ENCODE measurements at places on chromosomes 7 and 10.

GRCh38 chr10:47300429-47300931 lies 483 bp downstream of the GDF10 start:
- no peak for DNase-seq

DNA sequence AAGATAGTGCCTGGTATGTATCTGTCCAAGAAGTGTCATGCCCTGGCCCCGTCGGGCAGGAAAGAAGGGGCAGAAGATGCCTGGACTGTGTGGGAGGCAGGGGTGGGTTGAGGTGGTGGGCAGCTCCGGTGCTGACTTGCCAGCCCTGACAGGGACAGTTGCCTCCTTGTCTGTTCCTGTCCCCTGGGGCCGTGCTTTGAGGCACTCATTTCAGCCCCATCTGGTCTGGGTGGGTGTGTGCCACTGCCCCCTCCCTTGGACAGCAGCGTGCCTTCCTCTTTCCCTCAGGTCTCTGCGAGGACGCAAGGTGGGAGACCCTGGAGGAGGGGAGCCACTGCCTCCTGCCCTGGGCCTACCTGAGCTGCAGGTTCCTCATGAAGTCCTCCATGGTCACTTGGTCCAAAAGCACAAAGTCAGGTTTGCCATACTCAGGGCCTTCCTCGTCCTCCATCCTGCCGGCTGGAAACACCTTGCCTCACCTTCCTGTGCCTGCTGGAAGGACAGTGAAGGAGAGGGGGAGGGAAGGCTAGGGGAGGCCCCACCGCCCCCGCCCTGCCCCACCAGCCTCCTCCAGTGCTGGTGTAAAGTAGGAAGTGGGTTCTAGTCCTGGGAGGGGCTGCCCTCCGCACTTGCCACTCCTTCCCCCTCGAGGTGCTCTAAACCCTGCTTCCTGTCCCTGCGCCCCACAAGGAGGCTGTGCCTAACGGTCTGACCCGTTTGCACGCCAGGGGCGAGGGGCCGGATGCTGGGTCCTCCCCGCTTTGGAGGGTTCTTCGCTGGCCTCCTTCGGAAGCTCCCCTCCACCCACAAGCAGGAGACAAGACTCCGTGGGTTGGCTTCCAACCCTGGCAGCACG lies at the start of gene MYO1G:
Gene MYO1G, minus strand, starts transcription at position 505 of the 856 bp plus-strand sequence. Its CDS starts 54 bp downstream, at position 451.
- no peak for DNase-seq

DNA sequence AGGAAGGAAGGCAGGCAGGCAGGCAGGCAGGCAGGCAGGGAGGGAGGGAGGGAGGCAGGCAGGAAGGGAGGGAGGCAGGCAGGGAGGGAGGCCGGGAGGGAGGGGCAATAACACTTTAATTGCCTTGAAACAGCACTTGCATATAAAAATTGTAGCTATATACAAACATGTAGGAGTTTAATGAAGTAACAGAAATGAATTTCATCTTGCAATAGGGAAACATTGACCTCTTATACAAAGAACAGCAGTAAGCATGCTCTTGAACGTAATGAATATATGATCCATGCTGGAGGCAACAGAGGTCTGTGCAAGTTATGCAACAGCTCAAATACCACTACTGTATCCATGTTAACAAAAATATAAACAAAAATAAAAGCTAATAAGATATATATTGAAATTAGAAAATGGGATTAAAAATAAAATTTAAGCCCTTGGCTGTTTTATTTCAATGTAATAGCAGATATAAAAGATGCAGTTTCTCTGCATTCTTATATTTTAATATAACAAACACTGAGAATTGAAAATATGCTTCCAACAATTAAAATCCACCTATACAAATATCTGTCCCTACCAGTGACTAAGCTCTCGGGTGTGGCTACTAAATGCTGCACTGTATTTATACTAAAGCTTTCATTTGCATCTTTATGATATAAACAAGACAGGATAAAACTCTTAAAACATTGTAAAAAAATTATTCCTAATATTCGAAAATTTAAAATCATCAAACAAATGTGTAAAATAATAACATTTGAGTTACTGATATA lies 50.3 kb downstream of the CACNA2D1 start:
- no peak for DNase-seq

GRCh38 chr7:108669958-108670357 lies 100.3 kb downstream of the DNAJB9 start:
- DNase-seq, result no peak

DNA sequence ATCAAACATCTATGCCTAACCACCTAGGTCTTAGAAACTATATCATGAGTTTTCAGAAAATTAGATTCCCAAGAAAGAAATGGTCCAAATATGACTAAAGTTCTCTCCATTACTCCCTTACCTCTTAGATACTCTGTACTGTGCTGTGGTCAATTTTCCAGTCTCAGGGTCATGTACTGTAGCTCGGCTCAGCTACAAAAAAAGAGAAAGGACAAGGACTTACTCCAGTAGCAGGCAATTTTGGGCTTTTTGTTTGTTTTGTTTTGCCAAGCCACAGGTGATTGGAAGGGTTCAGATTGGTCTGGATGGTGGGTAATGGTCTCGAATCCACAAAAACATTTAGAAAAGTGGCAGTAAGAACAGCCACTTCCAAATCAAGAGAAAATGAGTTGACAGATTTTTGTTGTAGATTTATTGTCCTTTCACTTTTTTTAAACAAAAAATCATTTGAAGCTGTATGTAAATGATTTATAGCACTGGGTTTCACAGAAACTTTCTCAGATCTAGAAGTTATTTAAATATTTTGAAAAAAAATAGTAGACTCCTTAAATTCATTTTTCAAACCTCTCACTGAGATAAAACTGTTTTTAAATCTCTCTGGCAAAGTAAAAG lies 52.8 kb downstream of the P4HA1 start:
- DNase-seq, result no peak

DNA sequence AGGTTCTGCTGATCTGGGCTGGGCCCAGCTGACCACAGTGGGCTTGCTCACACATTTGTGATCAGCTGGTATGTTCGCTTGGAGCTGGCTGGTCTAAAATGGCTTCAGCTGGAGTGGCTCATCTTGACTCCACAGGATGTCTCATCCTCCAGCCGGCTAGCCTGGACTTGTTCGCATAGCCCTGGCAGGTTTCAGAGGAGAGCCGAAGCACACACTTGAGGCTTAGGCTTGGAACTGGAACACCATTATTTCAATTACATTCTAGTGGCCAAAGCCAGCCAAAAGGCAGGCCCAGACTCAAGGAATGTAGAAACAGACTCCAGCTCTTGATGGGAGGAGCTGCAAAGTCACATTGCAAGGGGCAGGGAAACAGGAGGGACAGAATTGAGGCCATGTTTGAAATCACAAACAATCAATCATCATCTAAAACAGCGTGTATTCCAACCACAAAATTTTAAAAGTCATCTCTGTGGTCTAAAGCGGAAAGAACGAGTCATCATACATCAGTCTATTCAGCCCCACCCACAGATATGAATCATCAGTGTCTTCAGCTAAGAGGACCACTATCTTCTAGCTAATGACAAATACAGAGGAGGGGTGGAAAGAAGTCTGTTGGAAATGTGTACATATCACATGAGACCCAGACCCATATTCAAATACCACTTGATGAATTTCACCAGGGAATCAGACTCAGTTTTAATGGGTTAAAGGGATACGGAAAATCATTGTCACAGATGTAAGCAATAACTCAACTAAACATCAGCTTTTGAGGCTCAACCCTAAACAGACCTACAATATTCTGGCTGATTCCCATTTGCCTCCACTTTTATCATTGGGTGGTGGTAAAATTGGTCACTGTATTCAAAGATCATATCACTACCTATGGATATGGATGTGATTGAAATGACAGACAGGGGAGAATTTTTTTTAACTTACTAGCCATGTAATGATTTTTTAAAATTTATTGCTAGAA lies 139.0 kb upstream of the MKLN1 start:
- no peak for DNase-seq

DNA sequence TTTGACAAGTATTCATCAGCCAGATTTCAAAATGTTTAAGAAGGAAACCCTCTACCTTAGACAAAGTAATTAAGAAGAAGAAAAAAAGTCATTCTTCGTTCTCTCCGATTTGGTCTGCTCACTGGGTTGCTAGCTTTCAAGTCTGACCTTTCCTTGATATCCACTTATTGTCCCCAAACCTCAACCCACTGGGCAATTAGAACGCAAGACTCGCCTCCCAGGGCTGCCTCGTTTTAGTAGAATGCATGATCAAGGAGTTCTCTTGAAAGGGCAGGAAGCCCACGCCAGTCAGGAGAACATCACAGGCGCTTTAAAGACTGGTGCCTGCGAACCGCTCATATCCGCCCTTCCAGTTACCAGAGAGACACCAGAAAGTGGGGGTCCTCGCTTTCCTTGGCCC lies 637.7 kb downstream of the PARD3 start:
- no peak for DNase-seq

DNA sequence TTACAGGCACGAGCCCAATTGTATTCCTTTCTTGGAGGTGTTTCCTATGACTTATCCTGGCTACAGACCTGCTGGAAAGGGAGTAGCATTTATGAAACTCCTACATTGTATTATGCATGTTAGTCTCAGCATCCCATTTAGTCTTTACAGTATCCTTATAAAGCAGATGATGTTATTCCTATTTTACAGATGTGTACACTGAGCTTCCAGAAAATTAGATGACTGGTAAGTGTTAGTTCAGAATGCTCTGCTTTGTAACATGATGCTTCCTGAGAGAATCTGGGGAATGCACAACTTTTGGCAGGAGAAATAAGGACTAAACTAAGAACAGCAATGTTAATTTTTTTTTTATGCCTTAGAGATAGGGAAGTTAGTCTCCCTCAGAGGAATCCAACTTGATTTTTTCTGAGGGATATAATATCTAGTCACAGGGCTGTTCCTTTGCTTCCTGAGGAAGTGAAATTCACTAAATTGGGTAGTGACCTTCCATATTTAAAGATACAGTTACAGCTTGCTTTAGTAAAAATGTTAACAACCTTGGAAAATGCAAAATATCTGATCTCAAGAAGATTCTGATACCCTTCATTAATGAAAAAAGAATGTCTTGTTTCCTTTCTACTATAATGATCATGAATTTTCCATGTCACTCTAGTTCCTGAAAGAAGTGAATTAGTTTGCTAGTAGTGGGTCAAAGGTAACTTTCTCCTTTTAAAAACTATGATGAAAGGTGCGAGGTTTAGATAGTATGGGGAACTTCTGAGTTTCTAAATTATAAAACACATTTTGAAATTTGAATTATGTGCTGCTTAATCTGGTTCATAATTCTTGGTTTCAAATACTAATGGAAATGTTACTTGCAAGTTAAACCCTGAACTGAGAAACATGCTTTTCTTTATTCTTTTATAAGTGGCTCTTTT lies 194.0 kb upstream of the PRPS1L1 start:
- DNase-seq, result no peak

- no peak for DNase-seq
Observed at GRCh38 chr7:18224138-18224537, 196.5 kb upstream of the PRPS1L1 start.

DNA sequence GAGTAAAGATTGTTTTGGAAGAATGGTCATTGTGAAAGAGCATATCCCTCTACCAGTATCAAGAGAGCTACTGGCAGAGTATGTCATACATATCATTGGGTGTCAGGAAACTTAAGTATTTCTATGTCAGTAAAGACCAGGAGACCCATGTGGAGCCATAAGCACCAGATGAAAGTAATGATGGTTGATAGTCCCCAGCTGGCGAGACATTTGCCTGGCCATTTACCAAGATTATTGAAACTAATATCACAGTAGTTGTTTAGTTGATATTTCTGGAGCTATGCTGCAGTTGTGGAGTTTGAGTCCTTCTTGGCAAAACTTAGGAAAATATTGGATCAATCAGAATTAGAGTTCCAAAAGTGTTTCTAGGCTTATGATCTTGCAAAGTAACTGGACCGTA lies 114.8 kb downstream of the SNX10 start:
- DNase-seq, result no peak

DNA sequence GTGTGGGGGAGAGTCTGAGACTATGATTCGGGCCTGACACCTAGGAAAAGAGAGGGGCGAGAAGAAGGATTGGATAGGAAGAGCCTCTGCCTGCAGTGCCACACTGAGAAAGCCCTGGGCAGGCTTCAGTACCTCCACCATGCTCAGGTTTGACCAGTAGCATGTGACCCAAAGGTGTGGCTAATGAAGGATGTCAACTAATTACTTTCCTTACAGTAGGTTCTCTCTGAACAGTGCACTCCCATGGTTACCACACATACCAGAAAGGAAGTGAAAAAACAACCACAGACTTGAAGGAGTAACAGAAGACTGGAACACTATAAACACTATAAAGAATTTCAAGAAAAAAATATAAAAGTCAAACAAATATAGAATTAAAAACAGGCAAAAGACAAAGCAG lies 46.2 kb downstream of the SEM1 start:
- DNase-seq, result no peak

- DNase-seq, result no peak
Observed at GRCh38 chr7:120794106-120794729, 63.7 kb downstream of the TSPAN12 start.

- peak; percentile 65 for DNase-seq
Observed at GRCh38 chr10:98414932-98415730, at the start of gene PYROXD2. Gene PYROXD2 (minus strand): TSS chr10:98415182. CDS start chr10:98415135, 47 bp downstream.

- peak; percentile 5 for DNase-seq
Observed at GRCh38 chr7:138000081-138000701, 1.7 kb downstream of the CREB3L2 start.

- no peak for DNase-seq
Observed at GRCh38 chr7:98362517-98362916, 38.4 kb downstream of the BAIAP2L1 start.

GRCh38 chr7:131087756-131088658 lies 239.7 kb upstream of the MKLN1 start:
- no peak for DNase-seq

DNA sequence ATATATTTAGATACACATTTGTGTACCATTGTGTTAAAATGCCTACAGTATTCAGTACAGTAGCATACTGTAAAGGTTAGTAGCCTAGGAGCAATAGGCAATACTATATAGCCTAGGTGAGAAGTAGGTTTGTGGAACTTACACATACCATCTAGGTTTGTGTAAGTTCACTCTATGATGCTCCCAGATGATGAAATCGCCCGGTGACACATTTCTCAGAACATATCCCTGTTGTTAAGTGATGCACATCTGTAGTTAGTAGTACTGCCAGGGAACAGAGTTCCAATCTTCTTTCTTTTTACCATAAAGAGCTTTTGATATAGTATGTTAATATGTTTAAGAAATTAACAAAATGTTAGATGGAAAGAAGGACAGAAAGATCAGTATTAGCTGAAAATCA lies 138.2 kb downstream of the SNX13 start:
- no peak for DNase-seq

DNA sequence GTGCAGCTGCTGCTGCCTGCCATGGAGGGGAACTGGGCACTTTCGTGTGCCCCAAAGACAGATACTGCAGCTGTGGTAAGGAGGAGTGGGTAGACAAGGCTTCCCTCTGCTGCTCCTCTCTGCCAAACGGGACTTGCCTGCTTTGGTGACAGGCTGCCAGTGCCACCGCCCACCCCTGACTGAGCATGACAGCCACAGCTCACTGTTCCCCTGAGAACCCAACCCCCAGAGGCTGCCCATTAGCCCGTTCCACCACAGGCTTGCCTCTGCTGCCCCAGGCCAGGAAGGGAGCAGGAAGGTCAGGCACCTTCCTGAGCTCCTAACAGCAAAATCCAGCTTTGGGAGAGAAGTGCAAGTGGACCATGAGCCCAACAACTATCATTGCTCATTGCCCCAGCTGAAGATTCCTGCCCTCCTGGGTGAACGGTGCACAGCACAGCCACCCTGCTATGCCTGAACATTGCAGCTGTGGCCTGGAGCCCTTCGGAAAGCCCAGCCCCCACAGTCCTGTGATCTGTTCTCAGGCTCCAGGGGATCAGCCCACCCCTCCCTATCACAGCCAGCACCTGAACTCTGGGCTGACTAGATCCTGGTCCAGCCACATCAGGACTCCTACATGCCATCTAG lies 58.7 kb upstream of the ANTXRL start:
- DNase-seq, result no peak

GRCh38 chr7:2205036-2205780 lies 27.5 kb downstream of the MAD1L1 start:
- no peak for DNase-seq

All from NCI-H774 (cell line).